ENCODE measurements at places on chromosomes 7 and 10.

DNA sequence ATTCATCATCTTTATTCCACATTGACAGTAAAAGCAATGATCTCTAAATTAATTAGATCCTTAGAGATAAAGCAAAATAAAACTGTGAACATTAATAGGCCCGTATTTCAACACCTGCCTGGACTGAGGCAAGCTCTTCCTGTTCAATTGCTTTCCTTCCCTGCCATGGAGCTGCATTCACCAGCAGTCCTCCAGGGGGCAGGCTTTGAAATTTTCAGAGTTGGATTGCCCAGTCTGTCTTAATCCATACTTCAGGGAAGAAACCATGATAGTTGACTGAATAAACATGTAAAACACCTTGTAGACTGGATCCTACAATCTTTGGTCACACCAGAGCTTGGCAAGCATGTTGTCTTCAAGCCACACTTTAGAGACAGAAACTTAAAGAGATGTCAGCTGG lies 936.6 kb downstream of the NRG3 start:
- no peak for DNase-seq

DNA sequence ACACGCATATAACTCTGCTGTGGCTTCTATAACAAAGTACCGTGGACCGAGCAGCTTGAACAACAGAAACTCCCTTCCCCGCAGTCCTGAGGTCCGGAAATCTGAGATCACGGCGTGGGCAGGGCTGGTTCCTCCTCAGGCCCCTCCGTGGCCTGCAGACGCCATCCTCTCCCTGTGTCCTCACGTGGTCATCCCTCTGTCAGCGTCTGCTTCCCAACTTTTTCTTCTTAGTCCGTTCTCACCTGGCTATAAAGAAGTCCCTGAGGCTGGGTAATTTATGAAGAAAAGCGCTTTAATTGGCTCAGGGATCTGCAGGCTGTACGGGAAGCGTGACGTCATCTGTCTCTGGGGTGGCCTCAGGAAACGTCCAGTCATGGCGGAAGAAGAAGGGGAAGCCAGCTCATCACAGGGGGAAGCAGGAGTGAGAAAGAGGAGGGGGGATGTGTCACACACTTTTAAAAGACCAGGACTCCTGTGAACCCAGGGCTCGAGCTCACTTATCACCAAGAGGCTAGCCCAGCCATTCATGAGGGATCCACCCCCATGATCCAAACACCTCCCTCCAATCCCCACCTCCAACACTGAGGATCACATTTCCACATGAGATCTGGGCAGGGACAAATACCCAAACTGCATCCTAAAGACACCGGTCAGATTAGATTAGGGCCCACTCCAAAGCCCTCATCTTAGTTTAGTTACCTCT lies 91.2 kb upstream of the INSIG1 start:
- DNase-seq, result no peak

GRCh38 chr10:101901340-101901739 lies 57.7 kb upstream of the KCNIP2 start:
- no peak for DNase-seq

DNA sequence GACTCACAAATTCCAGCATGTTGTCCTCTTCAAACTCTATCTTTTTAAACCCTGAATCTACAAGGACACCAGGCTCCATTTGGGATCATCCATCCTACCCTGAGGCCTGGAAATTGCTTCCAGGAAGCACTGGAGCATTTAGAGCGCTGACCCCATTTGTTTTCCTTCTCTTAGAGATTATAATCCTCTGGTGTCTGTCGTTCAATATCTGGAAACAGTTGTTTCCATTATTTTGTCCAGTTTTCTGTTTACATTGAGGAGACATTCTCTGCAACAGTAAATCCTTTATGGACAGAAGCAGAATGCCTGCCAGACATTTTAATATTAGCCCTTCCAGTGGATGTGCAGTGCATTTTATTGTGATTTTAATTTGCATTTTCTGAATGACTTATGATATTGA lies 119.4 kb upstream of the MEOX2 start:
- DNase-seq, result no peak

DNA sequence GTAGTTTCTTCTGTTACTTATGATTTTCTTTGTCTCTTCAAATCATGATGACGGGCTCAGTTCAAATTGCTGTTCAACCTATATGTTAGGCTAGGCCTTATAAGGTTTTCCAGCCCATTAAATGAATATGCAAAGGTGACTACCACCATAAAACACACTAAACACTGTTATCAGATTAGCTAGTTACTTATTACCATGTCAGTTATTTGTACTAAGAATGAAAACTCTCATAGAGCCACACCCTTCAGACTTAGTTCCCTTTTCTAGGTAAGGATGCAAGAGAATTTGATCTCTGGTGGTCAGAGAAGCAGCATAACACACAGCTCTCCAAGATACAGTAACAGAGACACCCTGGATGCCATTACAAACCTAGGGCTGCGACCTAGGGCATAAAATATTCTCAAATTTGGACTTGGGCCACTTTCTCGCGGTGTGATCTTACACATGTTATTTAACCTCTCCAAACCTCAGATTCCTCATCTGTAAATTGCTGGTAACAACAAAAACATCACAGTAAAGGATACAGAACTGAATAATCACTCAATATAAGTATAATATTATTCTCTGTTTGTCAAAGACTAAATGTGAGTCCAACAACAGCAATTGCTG lies 35.6 kb downstream of the ANKMY2 start:
- no peak for DNase-seq

- no peak for DNase-seq
Observed at GRCh38 chr10:34200355-34200901, 614.7 kb downstream of the PARD3 start.

DNA sequence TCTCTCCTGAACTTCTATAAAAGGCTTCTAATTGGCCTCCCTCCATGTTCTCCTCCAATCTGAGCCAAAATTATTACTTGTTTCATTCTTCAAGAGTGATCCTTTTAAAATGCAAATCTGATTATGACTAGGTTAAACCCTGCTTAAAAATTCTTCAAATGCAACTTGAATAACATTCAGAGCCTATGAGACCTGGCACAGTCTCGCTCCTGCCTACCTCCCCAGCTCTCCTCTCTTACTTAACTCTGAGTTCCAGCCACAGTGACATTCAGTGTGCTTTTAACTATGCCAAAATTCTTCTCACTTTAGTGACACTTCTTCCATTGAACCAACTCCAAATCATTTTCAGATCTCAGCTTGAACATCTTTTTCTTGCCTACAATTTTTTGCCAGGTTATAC lies 68.8 kb downstream of the TMEM168 start:
- no peak for DNase-seq

GRCh38 chr7:158648787-158649186 lies 55.8 kb downstream of the NCAPG2 start:
- no peak for DNase-seq
